ENCODE measurements at places on chromosomes 2 and 18. TPM values are rescaled to one million over a fixed set of nuclear protein-coding genes. Genes with fewer than 3 reads are reported as not detected.

Gene RNU2-63P
- 25.7 TPM for total RNA-seq

Gene FOXI3
- total RNA-seq, result not detected

DNA sequence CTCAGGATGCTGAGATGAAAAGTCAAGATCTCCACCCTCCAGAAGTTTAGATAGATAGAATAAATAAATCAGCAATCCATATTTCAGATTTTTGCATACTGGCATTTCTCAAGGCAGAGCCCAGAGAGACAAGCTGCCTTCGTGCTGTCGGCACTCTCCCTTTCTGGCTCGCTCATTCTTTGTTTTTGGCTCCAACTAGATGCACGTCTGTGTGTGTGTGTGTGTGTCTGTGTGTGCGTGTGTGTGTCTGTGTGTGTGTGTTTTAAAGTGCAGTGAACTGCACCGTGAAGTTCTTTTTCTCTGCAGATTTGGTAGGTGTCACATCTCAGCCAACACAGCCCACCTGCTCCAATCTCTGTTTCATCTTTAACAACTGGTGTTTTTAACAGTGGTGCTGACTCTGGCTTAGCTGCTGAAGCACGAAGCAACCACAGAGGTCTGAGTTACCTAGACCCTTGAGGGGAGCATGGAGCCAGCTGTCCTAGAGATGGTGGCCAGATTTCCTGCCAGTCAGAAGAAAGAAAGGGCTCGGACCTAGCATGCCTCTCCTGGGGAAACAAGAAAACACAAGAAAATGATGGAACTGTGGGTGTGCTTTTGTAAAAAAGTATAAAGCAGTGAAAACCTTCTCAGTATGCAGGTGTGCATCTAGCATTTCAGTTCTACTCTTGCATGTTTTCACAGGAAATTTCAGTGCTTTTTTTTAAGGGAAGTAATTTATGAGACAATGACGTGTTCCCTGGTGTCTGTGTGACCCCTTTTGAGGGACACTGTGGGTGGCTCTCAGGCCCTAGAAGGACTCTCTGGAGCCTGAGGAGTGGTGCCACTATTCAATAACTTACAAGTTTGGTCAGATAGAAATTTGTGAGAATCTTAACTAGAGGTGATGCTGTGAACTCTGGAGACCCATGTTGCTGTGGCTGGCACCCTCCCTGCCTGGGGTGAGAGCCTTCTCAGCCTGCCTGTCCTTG, 364.3 kb downstream of the RNF144A start:
- peaks cover 6% of the 10 kb centered on the region for H3K27me3 ChIP-seq
- H3K36me3 ChIP-seq, result no peaks in the 10 kb centered on the region
- no peaks in the 10 kb centered on the region for H3K4me1 ChIP-seq

Gene RASGRP3
- 1.9 TPM for total RNA-seq

- H3K36me3 ChIP-seq, result no peaks in the 10 kb centered on the region
- H3K27me3 ChIP-seq, result no peaks in the 10 kb centered on the region
- H3K4me3 ChIP-seq, result no peak overlapping the region
- DNase-seq, result no peak
- H3K4me1 ChIP-seq, result no peaks in the 10 kb centered on the region
Observed at GRCh38 chr2:183868707-183869106, 729.6 kb upstream of the ZNF804A start.

DNA sequence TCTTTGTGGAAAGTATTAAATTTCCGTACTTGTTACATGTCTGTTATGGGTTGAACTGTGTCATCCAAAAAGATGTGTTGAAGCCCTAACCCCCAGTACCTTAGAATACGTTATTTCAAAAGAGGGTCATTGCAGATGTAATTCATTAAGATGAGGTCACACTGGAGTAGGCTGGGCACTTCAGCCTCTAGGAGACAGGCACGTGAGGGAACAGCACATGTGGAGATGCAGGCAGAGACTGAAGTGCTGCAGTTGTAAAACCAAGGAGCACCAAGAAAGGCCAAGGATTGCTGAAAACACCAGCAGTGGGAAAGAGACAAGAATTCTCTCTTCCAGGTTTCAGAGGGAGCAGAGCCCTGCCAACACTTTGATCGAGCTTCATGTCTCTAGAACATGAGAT, 4.6 kb upstream of the RHBDD1 start:
- H3K36me3 ChIP-seq, result peaks cover 21% of the 10 kb centered on the region
- H3K4me1 ChIP-seq, result peaks cover 35% of the 10 kb centered on the region
- H3K27me3 ChIP-seq, result no peaks in the 10 kb centered on the region

DNA sequence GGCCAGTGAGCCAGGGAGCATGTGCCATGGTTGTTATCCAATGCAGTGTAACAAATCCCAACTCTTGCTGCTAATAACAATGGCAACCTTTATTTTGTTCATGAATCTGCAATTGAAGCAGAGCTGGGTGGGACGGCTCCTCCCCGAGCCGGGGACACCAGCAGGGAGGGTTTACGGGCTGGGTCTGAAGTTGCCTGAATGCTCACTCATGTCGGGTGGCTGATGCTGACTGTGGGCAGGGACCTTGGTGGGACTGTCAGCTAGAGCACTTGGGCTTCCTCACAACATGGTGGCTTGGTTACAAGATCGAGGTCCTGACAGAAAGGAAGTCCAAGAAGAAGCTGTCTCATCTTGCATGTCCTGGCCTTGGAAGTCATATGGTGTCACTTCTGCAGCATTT, 264.5 kb downstream of the NDUFA10 start:
- H3K4me3 ChIP-seq, result no peak overlapping the region
- peaks cover 5% of the 10 kb centered on the region for H3K4me1 ChIP-seq
- H3K27ac ChIP-seq, result no peak overlapping the region
- no peak for DNase-seq

GRCh38 chr2:205762881-205763280, 80.6 kb downstream of the NRP2 start:
- no peak overlapping the region for H3K4me3 ChIP-seq
- no peaks in the 10 kb centered on the region for H3K36me3 ChIP-seq
- H3K27me3 ChIP-seq, result peaks cover 21% of the 10 kb centered on the region
- no peak for DNase-seq
- peaks cover 2% of the 10 kb centered on the region for H3K4me1 ChIP-seq

Gene FBXO36
- 1.5 TPM for total RNA-seq

GRCh38 chr2:7523481-7524120, 606.4 kb downstream of the RNF144A start:
- H3K36me3 ChIP-seq, result peaks cover 6% of the 10 kb centered on the region
- no peak for DNase-seq
- no peaks in the 10 kb centered on the region for H3K27me3 ChIP-seq
- H3K27ac ChIP-seq, result peak overlapping the region; percentile 91

DNA sequence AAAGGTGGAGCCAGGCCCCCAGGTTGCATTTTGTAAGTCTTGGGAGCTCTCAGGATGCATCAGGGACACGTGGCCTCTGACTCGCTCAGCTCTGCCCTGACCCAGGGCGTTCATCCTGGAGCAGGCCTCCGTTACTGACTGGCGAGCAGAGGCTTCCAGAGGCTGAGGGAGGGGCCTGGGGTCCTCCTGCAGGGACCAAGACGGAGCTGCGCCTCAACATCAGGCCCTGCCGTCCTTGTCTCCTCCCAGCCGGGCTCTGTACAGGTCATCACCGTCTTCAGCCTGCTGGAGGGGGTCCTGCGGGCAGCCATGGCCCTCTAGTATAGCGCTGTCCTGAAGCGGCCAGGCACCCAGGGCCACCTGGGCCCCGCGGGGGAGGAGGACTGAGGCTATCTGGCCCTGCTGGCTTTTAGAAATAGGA, 10.2 kb upstream of the ALPP start:
- no peak for DNase-seq
- no peak overlapping the region for H3K4me3 ChIP-seq
- no peak overlapping the region for H3K27ac ChIP-seq
- H3K27me3 ChIP-seq, result no peaks in the 10 kb centered on the region

GRCh38 chr2:146623771-146624170, 1221.1 kb upstream of the ACVR2A start:
- no peaks in the 10 kb centered on the region for H3K36me3 ChIP-seq
- H3K27me3 ChIP-seq, result no peaks in the 10 kb centered on the region
- DNase-seq, result no peak
- H3K4me1 ChIP-seq, result no peaks in the 10 kb centered on the region
- H3K27ac ChIP-seq, result no peak overlapping the region
- H3K4me3 ChIP-seq, result no peak overlapping the region

GRCh38 chr2:156999661-157000060, 257.8 kb upstream of the GALNT5 start:
- H3K4me1 ChIP-seq, result no peaks in the 10 kb centered on the region
- DNase-seq, result no peak
- no peak overlapping the region for H3K27ac ChIP-seq
- H3K4me3 ChIP-seq, result no peak overlapping the region

- no peaks in the 10 kb centered on the region for H3K36me3 ChIP-seq
- H3K27me3 ChIP-seq, result no peaks in the 10 kb centered on the region
- no peak overlapping the region for H3K27ac ChIP-seq
- DNase-seq, result no peak
Observed at GRCh38 chr2:239236808-239237205, 164.0 kb downstream of the HDAC4 start.

DNA sequence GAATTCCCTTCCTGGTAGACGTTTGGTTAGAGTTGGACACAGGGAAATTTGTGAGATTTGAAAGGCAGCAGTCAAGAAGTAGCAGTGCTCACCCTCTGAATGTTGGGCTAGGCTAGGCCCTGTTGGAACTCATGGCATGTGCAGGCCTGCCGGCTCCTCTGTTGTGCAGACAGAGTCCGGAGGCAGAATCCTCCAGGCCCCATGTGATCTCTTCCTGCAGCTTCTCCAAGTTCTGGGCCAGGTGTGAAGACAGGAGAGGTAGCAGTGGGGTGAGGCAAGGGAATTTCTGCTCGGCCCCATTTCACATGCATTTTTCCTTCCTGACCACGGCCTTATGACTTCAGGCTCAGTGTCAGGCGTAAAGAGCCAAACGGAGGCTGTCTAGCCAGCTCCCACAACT, 36.9 kb upstream of the RAB31 start:
- H3K4me3 ChIP-seq, result no peak overlapping the region
- peaks cover 6% of the 10 kb centered on the region for H3K4me1 ChIP-seq
- no peaks in the 10 kb centered on the region for H3K36me3 ChIP-seq
- peaks cover 11% of the 10 kb centered on the region for H3K27me3 ChIP-seq
- no peak overlapping the region for H3K27ac ChIP-seq

DNA sequence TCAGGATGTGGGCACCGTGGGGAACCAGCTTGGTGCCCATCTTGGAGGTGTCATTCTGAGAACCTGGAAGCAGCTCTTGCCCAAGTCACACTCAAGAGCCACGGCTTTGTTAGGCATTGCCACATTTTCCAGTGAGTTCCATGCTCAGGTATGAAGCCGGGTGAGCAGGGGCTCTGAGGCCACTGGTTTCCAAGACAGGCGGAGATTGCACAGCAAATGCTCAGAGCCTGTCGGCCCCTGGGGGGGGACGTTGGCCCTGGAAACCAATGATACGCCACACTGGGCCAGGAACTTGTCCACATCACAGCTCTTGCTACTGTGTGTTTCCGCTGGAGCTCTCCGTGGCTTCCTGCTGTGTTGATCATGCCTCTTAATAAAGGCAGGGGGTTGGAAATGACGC, 52.5 kb upstream of the SALL3 start:
- no peak overlapping the region for H3K4me3 ChIP-seq
- no peaks in the 10 kb centered on the region for H3K4me1 ChIP-seq
- H3K36me3 ChIP-seq, result no peaks in the 10 kb centered on the region
- no peak for DNase-seq

Gene RND3
- total RNA-seq, result not detected

Gene ST8SIA3
- total RNA-seq, result not detected

GRCh38 chr2:174840436-174840835, 76.2 kb upstream of the CHRNA1 start:
- DNase-seq, result no peak
- H3K4me1 ChIP-seq, result peaks cover 21% of the 10 kb centered on the region
- no peak overlapping the region for H3K27ac ChIP-seq
- H3K4me3 ChIP-seq, result no peak overlapping the region

Gene C2orf66
- not detected for total RNA-seq

- H3K27me3 ChIP-seq, result no peaks in the 10 kb centered on the region
- no peaks in the 10 kb centered on the region for H3K4me1 ChIP-seq
- H3K4me3 ChIP-seq, result no peak overlapping the region
Observed at GRCh38 chr2:138036522-138036921, 72.2 kb downstream of the HNMT start.

Gene FAHD2A
- total RNA-seq, result 43.9 TPM

DNA sequence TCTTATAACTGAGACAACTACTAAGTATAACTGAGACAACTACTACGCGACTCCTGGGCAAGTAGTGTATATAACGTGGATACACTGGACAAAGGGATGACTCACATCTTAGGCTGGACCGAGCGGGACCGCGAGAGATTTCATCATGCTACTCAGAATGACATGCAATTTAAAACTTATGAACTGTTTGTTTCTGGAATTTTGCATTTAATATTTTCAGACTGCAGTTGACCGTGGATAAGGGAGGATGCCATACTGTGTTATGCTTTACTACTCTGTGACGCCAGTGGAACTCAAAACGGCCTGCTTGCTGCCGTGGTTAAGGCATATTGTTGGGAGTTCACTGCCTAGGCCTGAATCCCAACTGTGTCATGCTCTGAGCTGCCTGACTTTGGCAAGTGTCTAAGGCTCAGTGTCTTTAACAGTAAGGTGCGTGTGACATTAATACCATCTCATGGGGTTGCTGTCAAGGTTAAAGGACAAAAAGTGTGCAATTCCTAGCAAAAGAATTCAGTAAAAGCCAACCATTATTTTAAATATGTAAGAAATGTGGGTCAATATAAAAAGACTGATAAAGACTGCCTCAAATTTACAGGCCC, 64.6 kb downstream of the BMP10 start:
- no peak for DNase-seq
- no peak overlapping the region for H3K4me3 ChIP-seq
- peaks cover 36% of the 10 kb centered on the region for H3K4me1 ChIP-seq
- peaks cover 38% of the 10 kb centered on the region for H3K36me3 ChIP-seq
- H3K27ac ChIP-seq, result no peak overlapping the region
- H3K27me3 ChIP-seq, result no peaks in the 10 kb centered on the region

DNA sequence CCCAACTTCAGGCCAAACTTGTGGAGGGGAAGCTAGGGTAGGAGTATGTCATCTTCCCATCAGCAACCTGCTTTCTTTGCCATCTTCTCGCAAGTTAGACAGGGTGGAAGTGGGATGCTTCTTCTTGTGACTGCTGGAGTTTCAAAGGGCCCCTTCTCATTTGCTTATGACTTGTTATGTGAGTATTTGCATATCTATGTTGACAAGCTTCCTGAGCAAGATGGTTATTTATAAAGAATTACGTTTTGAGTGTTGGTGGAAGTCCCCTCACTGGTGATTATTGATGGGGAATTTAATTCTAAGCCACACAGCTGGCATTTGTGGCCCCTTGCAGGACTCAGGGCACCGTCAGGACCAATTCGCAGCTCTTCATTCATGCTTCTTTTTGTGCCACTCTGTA, 791.0 kb downstream of the LRRTM4 start:
- H3K27me3 ChIP-seq, result no peaks in the 10 kb centered on the region
- DNase-seq, result no peak
- no peak overlapping the region for H3K4me3 ChIP-seq
- no peak overlapping the region for H3K27ac ChIP-seq
- H3K36me3 ChIP-seq, result no peaks in the 10 kb centered on the region

Data from activated CD4-positive, alpha-beta memory T cell treated with anti-CD3 and anti-CD28 coated beads for 36 hours (primary cell).